ENCODE measurements at places on chromosomes 13 and 19.

DNA sequence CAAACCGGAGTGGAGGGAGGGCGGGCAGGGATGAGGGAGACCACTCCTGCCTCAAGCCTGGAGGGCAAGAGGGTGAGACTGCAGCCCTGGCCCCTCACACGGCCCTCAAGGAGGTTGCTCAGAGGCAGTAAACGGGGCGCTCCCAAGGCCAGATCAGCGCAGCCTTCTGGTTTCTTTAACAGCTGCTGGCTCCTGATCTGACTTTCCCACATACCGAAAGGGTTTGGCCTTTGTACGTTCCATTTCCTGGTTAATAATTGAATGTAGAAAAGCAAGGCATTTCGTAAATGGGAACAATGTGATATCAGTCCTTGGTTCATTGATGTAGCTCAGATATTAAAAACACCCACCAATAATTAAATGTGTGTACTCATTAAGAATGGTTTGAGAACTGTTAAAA, 71.5 kb downstream of the GGACT start:
- no peak for DNase-seq

DNA sequence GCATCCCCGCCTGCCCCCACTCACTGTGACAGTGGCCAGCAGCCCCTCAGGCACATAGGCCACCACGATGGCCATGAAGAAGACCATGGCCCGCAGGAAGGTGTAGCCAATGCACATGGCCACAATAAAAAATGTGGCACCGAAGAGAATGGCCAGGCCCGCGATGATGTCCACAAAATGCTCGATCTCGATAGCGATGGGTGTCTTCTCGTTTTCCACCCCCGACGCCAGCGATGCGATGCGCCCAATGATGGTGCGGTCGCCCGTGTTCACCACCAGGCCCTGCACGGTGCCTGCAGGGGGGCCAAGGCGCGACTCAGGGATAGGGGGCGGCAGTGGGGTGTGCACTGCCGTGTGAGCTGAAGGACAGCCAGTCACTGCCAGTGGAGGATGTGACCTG, 3.7 kb downstream of the ATP4A start:
- DNase-seq, result no peak

DNA sequence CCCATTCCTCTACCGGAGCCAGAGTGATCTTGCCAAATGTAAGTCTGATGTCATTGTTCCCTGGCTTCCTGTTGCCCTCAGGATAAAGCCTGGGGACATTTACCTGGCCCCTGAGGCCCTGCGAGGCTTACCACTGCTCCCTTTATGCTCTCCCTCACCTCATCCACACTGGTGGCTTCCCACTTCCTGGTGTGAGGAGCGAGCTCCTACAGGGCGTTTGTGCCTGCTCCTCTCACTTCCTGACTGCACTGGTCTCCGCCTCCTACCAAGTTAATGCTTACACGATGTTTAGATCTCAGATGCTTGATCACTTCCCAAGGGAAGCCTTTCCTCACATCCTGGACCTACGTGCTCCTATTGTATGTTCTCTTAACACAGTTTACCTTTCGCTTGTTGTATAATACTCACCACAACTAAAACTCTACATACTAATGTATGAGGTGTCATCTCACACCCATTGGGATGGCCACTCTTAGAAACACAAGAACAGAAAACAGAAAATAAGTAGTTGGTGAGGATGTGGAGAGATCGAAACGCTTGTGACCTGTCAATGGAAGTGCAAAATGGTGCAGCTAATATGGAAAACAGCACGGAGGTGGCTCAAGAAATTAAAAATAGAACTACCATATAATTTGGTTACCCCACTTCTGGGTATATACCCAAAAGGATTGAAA, 177.6 kb downstream of the SHISA2 start:
- DNase-seq, result peak; percentile 76

GRCh38 chr13:32135655-32136054, 104.1 kb downstream of the FRY start:
- DNase-seq, result no peak

GRCh38 chr13:51213173-51213728, 8.9 kb upstream of the FAM124A start:
- no peak for DNase-seq

DNA sequence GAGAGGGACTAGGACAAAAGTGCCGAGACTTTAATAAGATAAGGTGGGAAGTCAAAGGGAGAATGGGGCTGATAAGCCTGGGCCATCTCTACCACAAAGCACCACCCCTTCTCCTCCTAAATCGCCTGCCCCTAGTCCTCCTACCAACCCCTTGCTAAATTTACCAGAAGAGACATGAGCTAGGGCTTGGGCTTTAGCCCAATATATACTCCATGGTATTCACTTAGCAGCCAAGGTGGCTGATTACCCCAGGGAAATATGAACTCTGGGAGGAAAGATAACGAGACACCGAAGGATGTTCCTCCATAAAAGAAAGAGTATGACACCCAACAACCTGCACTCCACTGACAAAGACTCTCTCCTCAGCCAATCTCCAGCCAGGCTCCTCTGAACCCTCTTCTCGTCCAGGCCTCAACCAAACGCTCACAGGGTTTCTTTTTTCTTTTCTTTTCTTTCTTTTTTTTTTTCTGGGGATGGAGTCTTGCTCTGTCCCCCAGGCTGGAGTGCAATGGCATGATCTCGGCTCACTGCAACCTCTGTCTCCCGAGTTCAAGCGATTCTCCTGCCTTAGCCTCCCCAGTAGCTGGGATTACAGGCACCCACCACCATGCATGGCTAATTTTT, 610.2 kb downstream of the UQCRFS1 start:
- no peak for DNase-seq

DNA sequence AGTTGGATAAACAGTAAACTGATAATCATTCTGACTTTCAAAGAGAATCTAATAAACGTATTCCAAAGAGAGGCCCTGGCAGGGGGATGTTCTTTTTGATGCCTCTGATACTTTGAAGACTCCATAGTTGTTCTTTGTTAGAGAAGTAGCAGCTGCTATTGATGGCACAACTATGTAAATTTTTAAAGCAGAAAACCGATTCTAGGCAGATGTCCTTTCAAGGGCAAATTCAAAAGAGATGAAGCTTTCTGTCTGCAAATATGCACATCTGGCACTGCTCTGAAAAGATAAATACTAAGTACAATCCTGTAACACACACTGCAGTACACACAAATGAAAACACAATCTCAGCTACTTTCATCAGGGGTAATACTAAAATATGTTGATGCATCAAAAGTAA, 250.1 kb downstream of the VWA8 start:
- no peak for DNase-seq
